ENCODE measurements at places on chromosomes 3 and 15.

GRCh38 chr3:65276551-65276950 is 588.8 kb upstream of the ADAMTS9 start:
- no peak for DNase-seq

GRCh38 chr3:55157731-55158130 is 229.9 kb upstream of the LRTM1 start:
- no peak for DNase-seq

DNA sequence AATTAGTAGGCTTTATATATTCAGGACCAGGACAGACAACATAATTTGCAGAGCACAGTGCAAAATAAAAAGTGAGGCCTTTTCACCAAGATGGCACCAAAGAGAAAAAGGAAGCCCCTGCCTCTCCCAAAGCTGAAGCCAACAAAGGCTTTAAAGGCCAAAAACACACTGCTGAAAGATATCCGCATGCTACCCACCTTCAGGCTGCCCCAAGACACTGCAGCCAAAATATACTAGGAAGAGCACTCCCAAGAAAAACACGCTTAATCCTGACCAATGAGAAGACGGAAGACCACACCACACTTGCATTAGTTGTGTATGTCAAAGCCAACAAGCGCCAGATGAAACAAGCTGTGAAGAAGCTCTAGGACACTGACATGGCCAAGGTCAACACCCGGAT is 38.0 kb downstream of the PIK3CB start:
- DNase-seq = no peak

- no peak for DNase-seq
Observed at GRCh38 chr3:15611018-15611417, 9.5 kb downstream of the BTD start.

DNA sequence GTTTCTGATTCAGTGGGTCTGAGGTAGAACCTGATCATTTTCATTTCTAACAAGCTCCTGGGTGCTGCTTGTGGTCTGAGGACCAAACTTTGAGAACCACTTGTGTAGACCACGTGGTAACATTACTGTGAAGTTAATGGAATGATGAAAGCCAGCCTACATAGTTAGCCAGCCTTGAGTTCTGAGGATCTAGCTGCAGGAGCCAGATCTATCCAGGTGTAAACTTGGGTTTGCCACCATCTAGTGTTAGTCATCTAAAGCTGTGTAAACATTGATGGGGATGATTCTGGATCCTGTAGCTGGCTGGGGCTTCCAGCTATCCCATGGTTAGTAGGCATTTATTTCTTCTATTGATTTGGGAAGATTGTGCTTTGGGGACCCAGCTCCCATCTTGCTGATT is 170.0 kb downstream of the TMEM108 start:
- no peak for DNase-seq

DNA sequence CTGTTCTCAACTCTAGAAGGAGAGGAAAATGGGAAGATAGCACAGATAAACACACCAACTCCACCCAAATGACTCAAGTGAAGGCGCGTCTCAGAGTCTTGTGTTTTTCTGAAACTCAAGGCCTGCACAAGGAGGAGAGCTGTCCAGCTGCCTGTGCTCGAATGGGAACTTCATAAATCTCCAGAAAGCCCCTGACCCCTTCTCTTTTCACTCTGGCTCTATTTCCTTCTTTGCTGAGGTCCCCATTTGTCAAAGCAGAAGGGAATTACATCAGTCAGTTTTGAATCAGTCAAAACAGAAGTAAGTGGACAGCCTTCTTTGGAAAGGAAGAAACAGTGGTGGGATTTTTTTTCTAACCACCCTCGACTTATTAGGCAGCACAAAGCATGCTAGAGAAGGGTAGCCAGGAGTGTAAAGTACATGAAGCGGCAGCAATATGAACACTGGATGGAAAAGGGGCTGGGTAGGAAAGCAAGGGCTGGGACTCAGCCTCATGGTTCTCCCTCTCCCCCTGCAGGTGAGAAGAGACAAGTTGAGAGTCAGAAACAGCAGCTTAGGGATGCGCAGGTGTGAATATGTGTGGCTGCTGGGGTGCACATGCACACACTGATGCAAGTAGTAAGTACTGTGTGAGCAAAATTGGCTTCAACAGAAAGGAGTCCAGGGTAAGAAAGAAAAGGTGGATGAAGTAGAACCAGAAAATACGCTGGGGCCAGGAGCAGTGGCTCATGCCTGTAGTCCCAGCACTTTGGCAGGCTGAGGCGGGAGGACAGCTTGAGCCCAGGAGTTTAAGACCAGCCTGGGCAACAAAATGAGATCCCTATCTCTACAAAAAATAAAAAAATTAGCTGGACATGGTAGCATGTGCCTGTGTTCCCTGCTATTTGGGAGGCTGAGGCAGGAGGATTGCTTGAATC is 36.6 kb upstream of the MAGEF1 start:
- DNase-seq = no peak

GRCh38 chr3:127673191-127674100 is 694 bp downstream of the ABTB1 start:
- DNase-seq = peak; percentile 78

DNA sequence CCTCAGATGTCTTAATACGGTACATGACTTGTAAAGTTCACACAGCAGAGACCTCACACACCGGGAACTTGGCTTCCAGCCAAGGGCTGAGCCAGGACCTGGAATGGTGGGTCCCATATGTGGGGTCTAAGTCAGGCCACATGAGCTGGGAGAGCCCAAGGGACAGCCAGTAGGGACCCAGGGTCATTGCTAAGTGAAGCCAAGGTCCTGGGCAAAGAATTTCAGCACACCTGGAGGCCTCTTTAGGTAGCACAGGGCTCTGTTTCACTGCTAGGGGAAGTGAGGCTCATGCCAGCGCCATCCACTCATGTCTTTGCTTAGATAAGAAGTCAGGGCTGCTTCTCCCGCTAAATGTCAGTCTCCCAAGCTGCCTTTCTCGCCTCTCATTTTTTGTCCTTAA is 116.6 kb upstream of the TLE3 start:
- no peak for DNase-seq

GRCh38 chr15:59366333-59367021 is 6.2 kb downstream of the MYO1E start:
- no peak for DNase-seq
